ENCODE measurements at places on chromosomes 6 and 20.

GRCh38 chr20:62405108-62405980 is 1.7 kb downstream of the CABLES2 start:
- DNase-seq = no peak

GRCh38 chr6:144931172-144932035 is 646.3 kb downstream of the UTRN start:
- no peak for DNase-seq

GRCh38 chr20:54475334-54476168 is at the start of gene DOK5:
Gene DOK5 (plus strand): TSS chr20:54475593. CDS start chr20:54475947, 354 bp downstream.
- no peak for DNase-seq

GRCh38 chr20:59698598-59698997 is 94.3 kb downstream of the PHACTR3 start:
- DNase-seq = no peak

- DNase-seq = no peak
These were observed 3.4 kb downstream of the OXT start for GRCh38 chr20:3074812-3075211.

- DNase-seq = no peak
These were observed 57.9 kb downstream of the TRIM38 start for GRCh38 chr6:26020329-26021000.

- no peak for DNase-seq
These were observed 98.7 kb downstream of the SHLD1 start for GRCh38 chr20:5848711-5849505.

- no peak for DNase-seq
These were observed 151.9 kb upstream of the COL21A1 start for GRCh38 chr6:56399250-56399671.
